ENCODE measurements at places on chromosomes 2 and 18.

DNA sequence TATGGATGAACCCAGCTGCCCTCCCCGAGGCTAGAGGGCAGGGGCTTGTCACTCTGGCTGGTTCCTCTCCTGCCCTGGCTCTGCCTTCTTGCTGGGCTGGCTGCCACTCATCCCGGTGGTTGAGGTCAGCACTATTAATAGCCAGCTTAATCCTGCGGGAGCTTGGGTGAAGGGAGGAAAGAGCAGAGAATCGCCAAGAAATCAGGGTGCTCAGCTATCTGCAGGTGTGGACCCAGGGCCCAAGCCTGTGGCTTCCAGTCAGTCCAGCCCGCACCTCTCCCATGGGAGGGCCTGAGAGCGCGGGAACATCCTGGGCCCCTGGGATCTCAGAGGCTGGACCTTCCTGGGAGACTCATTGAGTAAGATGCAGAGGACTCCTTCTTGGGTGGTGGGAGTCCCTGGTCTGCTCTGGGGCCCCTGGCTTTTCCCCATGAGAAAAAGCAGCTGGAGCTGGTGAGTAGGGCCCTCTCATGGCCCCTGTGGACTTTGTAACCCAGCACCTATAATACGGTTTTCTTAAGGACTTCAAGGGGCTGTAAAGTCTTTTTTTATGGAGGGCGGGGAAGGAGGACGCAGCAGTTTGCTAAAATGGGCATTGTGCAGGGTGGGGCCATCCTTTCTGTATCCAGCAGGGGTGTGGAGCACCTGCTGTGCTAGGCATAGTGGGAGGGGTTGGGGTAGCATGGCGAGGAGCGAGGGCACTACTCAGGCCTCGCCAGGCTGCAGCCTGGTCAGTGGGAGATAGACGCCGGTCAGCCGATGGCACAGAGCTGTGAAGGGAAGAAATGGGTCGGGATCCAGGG lies 27.4 kb upstream of the CNNM3 start:
- DNase-seq: no peak

GRCh38 chr2:61042807-61043206 lies 22.9 kb upstream of the SANBR start:
- DNase-seq: no peak

DNA sequence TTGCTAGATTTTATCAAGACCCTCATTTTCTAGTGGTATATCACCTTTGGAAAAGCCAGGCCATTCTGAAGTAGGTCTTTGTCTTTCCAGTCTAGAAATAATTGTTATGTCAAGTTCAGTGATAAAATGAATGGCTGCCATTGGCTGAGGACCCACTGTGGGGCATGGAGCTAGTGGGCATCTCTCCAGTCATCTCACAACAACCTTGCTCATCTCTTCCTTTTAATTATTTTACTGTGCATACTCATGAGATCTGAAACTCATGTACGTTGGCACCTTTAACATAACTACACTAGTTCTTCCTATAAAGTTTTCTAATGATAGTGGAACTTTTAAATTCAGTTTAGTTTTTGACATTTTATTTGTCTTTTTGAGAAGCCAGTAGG lies 240.9 kb downstream of the SLC8A1 start:
- DNase-seq: no peak

- no peak for DNase-seq
Measured at GRCh38 chr2:133346654-133347053, 221.6 kb downstream of the NCKAP5 start.

DNA sequence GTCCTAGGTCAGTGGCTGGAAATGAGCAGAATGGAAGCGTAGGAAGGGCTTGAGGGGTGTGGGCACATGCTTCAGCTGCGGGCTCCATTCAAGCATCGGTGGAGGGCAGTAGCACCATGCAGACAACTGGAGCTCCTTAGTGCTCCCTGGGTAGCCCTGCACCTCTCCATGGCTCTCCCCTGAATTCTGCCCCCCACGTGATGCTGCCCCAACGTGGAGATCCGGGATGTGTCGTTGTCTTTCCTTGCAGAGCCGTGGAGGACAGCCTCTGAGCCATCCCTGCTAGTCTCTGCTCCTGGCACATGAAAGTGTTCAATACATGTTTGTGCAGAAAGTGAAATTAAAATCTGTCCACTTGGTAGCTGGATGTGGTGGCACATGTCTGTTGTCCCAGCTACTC lies 94.5 kb downstream of the SH3RF3 start:
- no peak for DNase-seq

- no peak for DNase-seq
Measured at GRCh38 chr2:195602687-195603086, 54.3 kb upstream of the SLC39A10 start.

Data from left forelimb (tissue), 1 donor.